ENCODE measurements at places on chromosomes 13 and 19.
A peak's percentile ranks its signal among the peaks of the same experiment; 100 is the strongest.

- no peak for DNase-seq
Observed at GRCh38 chr19:42488783-42489521, 39.3 kb downstream of the CEACAM1 start.

GRCh38 chr13:21434588-21434987 is 24.5 kb downstream of the ZDHHC20 start:
- DNase-seq, result no peak

DNA sequence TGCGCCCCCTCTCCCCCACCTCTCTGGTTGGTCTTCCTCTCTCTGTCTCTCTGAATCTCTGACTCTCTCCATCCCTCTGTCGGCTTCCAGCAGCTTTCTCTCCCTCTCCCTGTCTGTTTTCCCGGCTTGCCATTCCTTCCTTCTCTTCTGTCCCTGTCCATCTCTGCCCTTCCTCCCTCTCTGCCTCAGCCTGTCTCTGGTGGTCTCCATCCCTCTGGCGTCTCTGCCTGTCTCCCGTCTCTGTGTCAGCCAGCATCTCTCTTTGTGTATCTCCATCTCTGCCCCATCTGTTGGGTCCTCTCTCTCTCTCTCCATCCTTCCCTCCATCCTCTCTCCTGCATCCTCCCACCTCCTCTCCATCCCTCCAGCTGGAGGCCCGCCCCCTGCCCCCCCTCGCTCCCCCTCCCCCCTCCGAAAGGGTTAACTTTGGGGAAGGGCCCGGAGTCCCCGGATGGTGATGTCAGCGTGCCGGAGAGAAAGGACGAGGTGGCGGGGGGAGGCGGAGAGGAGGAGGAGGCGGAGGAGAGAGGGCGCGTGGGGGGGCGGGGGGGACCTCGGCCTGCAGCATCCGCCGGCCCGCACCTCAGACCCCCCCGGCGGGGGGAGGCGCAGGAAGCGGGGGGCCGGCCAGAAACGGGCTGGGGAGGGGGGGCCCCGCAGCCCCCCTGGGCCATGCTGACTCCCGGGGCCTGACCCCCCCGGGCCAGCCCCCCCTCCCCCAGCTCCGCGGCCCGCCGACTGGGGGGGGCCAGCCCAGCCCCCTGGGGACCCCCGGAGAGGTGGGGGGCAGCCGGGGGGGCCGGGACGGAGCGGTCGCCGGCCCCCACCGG is at the start of gene BRSK1:
Gene BRSK1, plus strand, starts transcription at position 450 of the 830 bp plus-strand sequence. CDS start 446 bp downstream, outside the sequence.
- DNase-seq, result peak; percentile 80

GRCh38 chr13:66532146-66532545 is 698.0 kb downstream of the PCDH9 start:
- no peak for DNase-seq

GRCh38 chr13:92989301-92989700 is 237.3 kb upstream of the GPC6 start:
- no peak for DNase-seq

DNA sequence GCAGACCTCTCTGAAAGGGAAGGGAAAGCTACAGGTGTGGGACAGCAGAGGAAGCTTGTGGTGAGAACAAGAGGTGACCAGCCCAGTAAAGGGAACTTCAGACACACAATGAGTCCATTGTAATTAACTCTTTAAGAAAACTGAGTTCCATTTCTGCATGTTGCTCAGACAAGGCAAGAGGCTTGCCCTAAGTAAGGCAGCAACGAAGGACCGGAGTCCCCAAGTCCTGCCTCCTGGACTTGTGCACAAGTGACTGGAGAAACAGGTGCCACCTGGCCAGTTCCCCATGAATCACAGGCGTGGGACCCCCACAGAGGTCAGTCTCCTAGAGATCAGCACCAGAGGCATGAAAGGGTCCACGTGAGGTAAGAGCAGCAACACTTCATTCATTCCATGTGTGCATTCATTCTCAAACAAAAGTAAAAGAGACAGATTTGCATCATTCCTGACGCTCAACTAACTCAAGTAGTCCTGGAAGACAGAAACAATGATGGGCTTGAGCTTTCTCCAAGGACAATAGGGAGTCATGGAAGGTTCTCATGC is 14.7 kb upstream of the SIGLEC6 start:
- no peak for DNase-seq

DNA sequence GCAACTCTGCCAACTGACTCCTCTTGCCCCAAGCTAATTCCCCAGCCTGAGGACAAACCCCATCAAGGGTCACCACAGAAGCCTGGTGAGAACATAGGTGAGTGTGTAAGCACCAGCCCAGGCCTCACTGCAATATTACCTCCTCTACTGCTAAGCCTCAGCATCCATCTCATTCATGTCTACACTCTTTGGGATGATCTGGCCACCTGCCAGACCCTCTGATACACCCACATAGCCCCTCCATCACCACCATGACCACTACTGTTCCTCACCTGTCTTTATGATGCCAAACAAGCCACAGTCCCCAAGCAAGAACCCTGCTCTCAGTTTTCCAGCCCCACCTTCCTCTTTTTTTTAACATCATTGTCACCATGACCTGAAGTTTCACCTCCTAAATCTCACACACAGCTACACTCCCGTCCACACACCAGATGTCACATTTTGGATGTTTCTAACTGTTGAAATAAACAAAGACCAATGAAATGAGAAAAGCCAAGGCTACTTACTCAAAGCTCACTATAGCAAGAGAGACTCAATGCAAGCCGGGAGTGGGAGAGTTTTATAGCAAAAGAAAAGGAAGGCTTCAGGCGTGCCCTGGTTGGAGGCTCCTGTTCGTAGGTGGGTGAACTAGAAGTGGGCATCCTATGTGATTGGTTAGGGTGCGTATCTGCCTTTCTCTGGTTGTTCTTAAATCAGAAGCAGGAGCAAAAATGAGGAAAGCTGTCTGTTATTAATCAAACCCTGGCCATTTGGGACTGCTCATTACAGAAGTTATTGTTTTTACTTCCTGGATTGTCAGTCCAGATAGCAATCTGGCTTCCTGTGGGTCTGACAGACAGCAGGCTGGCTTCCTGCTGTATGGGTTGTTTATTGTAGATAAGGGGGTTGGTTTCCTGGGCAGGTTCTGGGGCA is 2.0 kb downstream of the ZNF792 start:
- DNase-seq, result peak; percentile 67

DNA sequence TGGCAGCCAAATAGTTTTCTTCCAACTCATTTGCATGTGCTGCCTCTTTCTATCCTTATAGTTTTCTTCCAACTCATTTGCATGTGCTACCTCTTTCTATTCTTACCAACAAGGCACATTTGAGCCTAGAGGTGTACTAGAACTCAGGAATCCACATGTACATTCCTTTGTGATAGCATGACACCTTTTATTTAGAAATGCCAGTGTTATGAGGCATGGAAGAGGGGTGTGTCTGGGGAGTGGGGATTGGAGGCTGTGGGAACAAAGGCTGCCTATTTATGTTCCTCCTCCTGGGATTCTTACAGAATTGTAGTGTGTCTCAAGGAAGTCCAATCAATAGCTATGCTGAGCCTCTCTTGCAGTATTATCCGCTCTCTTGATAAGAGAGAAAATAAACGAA is 966.7 kb downstream of the PCDH17 start:
- no peak for DNase-seq

GRCh38 chr19:8224394-8225145 is 15.4 kb downstream of the CERS4 start:
- DNase-seq, result no peak

- no peak for DNase-seq
Observed at GRCh38 chr13:44236370-44236769, 137.3 kb upstream of the SERP2 start.

GRCh38 chr13:107742544-107742943 is 472.8 kb downstream of the LIG4 start:
- no peak for DNase-seq

GRCh38 chr13:111629016-111629415 is 308.6 kb downstream of the TEX29 start:
- no peak for DNase-seq

DNA sequence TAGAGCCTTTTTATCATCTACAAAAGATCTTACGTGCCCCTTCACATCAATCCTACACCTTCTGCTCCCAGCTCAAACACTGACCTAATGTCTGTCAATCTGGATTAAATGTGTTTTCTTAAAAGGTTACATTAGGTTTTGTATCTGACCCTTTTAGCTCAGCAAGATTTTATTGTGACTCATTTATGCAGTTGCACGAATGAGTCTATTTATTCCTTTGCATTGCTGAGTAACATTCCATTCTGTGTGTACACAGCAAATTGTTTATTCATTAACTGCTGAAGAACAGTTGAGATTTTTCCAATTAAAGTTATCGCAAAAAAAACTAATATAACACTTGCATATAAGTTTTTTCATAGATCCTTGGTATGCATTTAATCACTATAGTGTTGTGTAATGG is 253.9 kb upstream of the GPC6 start:
- DNase-seq, result no peak

DNA sequence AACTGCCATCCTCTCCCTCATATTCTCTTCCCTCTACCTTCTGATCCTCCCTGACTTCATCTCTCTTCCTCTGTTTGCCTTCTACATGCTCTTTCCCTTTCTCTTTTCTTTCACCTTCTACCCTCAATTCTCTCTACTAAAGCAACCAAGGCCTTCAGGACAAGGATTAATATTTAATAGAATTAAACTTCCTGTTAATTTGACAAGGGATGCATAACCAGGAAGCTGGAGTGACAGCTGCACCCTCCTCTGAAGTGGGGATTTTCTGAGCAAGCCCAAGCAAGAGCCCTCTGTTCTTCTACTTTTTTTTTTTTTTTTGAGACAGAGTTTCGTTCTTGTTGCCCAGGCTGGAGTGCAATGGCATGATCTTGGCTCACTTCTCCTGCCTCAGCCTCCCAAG is 63.4 kb upstream of the MED4 start:
- no peak for DNase-seq

- no peak for DNase-seq
Observed at GRCh38 chr19:7533281-7533885, 2.1 kb upstream of the PNPLA6 start.

- peak; percentile 79 for DNase-seq
Observed at GRCh38 chr19:47391510-47392223, 27.7 kb downstream of the MEIS3 start.

- no peak for DNase-seq
Observed at GRCh38 chr19:6402837-6403608, 10.1 kb upstream of the GTF2F1 start.

GRCh38 chr19:10971107-10971726 is 10.4 kb downstream of the SMARCA4 start:
- peak; percentile 49 for DNase-seq

- DNase-seq, result no peak
Observed at GRCh38 chr19:31317093-31317492, 32.1 kb downstream of the TSHZ3 start.

DNA sequence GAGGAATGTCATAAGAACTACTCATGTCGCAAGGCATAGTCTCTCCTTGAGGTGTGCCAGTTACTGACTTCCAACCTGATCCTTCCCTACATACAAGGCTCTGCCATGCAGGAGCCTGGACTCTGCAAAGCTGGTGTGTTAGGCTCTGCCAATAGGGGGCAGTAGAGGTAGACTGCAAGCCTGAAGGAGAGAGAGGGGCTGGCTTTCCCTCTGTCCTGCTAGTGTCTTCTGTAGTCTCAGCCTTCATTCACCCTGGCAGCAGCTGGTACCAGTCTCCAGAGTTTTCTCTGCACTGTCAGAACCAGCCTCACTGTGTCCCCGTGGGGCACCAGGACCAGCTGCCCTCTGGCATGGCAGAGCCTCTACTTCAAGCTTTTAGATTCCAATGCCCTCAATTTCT is 14.5 kb downstream of the SHISA2 start:
- peak; percentile 37 for DNase-seq

GRCh38 chr19:50276370-50277063 is 52.7 kb downstream of the KCNC3 start:
- DNase-seq, result no peak

Measured in OCI-LY7 (cell line).